ENCODE measurements at places on chromosomes 2 and 18.

GRCh38 chr2:119517433-119517832 is 6.8 kb downstream of the SCTR start:
- DNase-seq, result no peak

DNA sequence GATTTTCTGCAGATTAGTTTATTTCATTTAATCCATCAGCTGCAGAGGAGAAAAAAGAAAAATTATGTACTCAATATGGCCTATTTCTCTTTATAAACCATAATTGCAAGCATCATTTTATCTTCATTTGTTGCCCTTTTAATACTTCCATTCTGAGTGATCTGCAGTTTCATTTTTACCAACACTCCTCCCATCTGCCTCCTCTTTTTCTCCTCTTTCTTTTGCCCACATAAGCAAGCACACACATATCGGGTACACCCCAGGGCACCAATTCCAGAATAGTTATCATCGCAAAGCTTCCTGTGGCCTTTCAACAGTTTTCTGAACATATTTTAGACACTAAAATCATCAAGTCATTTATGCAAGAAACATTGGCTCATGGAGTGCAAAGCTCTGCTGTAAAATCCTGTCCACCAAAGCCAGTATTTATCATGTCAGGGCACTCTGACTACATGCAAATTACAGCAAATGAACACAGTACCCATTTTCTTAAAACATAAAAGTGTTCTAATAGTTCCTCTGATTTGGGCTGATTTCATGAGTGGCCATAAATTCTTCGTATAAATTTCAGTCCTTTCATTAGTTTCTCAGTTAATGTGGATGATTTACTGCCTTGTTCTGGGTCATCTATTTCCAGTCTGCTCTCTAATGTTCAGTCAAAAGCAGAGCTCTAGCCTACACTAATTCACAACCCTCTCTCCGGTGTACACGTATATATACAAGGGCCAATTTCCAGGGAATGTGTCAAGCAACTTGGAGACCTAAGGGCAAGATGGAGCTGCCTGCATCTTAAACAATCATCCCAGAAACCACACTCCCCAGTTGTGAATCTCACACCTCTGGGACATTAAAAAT is 281.3 kb downstream of the STK39 start:
- DNase-seq, result no peak

DNA sequence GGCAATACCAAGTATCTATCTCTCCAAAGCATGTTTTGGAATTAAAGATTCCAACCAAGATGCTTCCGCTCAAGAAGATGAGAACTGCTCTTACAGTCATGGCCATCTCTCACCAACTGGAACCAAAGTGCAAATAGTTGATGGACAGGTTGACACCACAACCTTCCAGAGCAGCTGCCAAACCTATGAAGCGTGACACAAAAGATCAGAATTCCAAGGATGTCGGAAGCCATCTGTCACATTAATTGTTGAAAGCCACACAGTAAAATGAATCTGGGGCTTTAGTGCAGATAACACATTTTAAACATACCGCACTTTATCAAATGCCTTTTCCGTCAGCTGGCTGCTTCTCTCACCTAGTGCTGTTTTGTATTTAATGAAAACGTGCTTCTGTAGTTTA is 195.7 kb downstream of the CDH20 start:
- no peak for DNase-seq

GRCh38 chr2:180255981-180256380 is 248.9 kb upstream of the CWC22 start:
- no peak for DNase-seq

GRCh38 chr2:239779584-239779983 is 245.6 kb downstream of the NDUFA10 start:
- no peak for DNase-seq

DNA sequence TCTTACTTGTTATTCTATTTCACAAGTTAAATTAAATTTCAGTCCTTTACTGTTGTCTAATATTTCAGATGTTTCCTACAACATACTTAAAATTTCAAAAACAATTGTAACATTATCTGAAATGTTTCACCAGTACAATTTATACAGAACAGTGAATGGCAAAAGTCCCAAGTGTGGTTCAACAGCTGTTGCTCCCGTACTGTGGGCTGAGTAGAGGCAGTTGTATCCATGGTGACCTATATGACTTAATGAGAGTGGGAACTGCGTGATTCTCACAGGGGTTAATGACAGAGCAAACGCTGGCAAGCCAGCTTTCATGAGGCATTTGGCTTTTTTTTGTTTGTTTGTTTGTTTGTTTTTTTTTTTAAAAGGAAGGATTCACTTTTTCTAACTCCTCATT is 5.3 kb upstream of the PLCL1 start:
- DNase-seq, result no peak

DNA sequence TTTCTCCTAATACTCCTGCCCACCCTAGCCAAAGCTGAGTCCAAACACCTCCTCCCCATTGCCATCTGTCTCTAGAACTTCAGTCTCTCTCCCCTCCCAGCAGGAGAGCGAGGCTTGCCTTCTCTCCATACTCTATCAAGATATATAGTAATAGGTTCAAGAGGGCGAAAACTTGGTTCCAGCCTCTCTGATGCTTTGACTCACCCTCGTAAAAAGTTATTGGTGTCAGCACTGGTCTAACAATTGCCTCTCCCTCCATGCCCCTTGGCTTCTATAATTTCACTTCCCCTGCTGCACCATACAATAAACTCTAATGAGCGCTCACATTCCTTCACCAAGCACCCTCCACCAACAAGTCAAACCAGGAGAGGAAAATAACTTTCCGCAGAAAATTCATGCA is 797.3 kb downstream of the BCL11A start:
- DNase-seq, result no peak

GRCh38 chr2:169190197-169190775 is 120.9 kb downstream of the DHRS9 start:
- DNase-seq, result no peak

DNA sequence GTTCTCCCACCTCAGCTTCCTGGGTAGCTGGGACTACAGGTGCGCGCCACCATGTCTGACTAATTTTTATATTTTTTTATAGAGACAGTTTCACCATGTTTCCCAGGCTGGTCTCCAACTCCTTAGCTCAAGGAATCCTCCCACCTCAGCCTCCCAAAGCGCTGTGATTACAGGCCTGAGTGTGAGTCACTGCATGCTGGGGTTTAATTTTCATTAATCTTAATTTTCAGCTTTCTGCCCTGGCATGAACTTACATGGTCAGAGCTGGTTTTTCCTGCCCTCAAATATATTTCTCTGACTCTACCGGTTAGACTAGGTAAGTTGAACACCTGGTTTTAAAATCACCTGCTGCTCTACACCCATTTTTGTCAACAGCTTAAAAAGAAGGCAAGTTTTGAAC is 3.1 kb downstream of the MARCHF7 start:
- DNase-seq, result no peak

DNA sequence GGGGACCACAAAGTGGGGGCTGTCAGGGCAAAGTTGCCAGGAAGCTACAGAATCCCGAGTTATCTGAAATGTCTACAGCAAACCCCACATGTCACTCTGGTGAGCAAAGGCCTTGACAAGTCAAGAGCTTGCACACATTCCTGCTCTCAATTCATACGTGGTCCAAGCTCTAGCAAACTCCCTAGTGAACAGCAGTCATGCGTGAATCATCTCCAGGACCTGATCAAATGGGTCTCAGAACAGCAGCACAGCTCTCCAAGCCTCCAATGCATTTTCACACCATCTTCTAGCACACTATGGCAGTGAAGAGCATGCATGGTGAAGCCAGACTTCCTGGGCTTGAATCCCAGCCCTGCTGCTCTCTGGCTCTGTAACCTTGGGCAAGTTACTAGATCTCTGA is 68.5 kb downstream of the MYO5B start:
- no peak for DNase-seq

GRCh38 chr2:195026261-195026660 is 630.8 kb upstream of the SLC39A10 start:
- DNase-seq, result no peak

GRCh38 chr2:71930049-71930681 is 217.5 kb downstream of the CYP26B1 start:
- DNase-seq, result no peak

DNA sequence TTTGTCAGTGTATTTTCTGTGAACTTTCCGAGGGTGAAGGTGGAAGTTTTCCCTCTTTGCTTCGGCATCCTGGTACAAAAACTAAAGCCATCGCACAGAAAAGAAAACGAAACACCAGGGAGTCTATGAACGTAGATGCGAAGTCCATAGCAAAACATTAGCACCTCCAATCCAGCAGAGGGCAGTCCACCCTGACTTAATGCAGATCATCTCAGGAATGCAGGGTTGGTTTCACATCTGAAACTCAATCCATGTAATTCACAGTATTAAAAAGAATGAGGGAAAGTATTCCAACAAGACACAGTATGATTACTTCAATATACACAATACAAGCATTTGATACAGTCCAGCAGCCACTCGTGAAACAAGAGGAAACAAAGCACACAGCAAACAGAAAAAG is 70.8 kb downstream of the RTP5 start:
- no peak for DNase-seq

DNA sequence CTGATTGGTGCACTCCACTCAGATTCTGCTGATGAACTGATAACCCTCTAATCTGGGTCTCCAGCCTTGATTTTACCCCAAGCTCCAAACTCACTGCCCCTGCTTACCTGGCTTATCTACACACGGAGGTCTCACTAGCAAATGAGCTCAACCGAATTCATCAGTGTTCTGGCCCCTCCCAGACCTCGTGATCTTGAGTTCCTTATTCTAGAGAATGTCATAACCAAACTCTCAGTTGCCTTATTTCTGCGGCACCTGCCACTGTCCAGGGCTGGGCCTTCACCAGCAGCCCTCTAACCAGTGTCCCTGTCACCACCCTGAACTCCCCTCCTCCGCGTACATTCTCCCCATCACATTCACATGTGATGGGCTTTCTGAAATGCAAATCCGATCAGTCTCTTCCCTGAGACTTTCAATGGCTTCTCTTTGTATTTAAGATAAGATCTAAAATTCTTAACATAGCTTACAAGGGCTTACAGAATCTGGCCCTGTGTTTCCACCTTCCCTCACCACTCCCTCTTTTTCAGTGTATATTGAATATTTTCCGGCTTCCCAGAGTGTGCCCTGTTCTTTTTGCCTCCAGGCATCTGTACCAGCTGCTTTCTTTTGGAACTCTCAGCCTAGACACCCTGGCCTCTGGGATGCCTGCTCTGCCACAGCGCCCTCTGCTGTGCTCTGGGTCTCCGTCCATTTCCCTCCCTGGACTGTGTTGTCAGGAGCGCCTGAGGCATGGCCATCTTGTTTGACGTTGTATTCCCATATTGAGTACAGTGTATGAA is 31.1 kb downstream of the NAB1 start:
- DNase-seq, result no peak

DNA sequence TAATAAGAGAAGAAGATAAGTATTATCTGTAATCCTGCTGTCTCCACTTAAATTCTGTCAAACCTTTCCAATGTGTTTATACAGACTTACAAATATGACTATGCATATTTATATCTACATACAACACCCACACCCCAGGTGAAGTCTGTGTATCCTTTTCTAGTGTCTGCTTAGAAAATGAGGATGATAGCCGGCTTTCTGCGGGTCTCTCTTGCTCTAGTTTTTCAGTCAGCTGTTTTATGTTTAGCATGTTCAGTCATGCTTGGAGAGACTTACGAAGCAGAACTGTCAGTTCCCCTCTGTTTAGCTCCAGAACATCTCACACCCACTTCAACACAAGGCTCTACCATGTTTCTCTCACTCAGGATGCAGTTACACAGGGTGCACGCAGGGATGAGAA is 137.3 kb upstream of the NFATC1 start:
- no peak for DNase-seq

DNA sequence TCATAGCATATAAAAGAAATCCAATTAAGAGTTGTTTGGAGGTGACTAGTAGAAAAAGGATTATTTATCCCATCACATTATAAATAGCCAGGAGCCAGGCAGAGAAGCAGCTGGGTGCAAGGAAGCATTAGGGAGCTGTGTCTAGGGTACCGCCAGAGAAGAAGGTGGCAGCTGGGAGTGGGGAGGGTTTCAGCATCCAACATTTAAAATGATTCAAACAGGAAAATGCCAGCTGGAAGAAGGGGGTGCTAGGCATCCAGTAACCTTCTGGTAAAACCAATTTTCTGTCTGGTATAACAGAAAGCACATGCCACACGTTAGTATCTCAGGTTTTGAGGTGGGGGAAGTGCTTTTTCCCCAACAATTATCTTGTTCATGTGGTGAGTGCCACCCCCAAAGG is 452.4 kb downstream of the ZEB2 start:
- no peak for DNase-seq

DNA sequence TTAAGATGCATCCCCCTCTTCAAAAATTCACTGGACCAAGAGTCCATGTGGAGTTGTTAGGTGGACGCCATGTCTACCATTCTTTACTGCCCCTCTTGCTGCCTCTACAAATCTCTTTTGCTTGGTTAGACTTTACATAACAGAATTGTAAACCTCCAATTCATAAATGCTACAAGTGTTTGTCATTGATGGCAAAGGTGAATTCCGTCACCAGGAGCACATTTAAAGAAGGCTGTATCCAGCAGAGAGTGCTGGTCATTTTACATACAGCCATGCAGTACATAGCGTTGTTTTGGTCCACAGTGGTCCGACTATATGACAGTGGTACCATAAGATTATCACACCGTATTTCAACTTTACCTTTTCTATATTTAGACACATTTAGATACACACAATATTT is 274.5 kb downstream of the MYCN start:
- no peak for DNase-seq

GRCh38 chr2:101205521-101206479 is 46.9 kb upstream of the CNOT11 start:
- peak; percentile 24 for DNase-seq

DNA sequence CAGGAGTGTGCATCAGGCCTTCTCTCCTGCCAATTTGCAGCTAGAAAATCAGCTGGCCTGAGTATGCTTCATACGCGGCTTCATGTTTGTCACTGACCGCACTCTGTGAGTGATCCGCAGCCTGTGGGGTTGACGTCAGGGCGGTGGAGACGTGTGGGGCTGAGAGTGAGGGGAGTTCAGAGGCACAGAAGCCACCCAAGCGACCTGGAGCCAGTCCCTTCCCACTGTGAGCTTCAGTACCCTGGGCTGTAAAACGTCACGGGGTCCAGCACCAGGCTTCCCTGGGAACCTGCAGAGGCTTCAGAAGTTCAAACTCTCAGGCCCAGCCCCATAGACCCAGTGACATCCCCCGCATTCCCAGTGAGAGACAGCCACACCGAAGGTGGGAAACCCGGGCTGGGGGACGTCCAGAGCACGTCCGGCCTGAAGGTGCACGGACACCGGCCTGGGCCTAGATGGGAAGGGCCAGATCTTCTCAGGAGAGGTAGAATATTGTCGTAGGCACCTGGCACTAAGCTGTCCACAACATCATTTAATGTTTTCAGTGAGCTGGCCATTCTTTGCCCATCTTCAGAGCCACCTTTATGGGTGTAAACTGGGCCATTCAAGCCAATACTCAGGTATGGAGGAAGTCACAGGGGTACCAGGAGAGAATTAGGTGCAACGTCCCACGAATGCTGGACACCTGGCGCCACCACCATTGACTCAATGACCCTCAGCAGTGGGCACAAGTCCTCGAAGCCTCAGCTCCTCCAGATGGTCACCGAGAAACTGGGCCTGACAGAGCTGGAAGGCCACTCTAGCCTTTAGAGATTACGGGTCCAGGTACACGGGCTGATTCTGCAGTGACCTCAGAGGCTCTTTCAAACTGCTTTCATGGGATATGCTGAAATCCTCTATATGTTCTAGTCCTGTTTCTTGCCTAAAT is 235.6 kb upstream of the MYT1L start:
- no peak for DNase-seq

- DNase-seq, result no peak
Measured at GRCh38 chr2:191155608-191156071, 4.8 kb upstream of the STAT4 start.
